PC-9 (cell line): ENCODE measurements at places on chromosomes 2 and 18. TPM values are rescaled to one million over a fixed set of nuclear protein-coding genes. Genes with fewer than 3 reads are reported as not detected.

Gene ACVR1C
- total RNA-seq: 0.04 and 0.30 TPM in 2 replicates

Gene IL1A
- 0.55 TPM in 2 replicates for total RNA-seq

Gene TCF23
- not detected in 2 replicates for total RNA-seq

Gene UGT1A3
- total RNA-seq: 60.3 and 67.1 TPM in 2 replicates

Gene RTP5
- total RNA-seq: not detected in 2 replicates

Gene HDHD2
- 22.8 and 24.4 TPM in 2 replicates for total RNA-seq

Gene ATOH8
- total RNA-seq: 0.25 TPM in 1 of 2 replicates, not detected in the other

Gene PAX3
- not detected in 2 replicates for total RNA-seq

Gene RUFY4
- total RNA-seq: not detected in 2 replicates

Gene CAPN13
- 1.1 and 1.5 TPM in 2 replicates for total RNA-seq

Gene RESP18
- total RNA-seq: not detected in 2 replicates

Gene TANC1
- total RNA-seq: 21.2 and 26.0 TPM in 2 replicates

Gene APOB
- total RNA-seq: not detected in 2 replicates

Gene C2orf78
- total RNA-seq: not detected in 2 replicates

Gene SH2D6
- 2.3 TPM in 2 replicates for total RNA-seq

Gene MC4R
- not detected in 2 replicates for total RNA-seq

Gene ZNF385B
- 2.8 and 4.1 TPM in 2 replicates for total RNA-seq

Gene MEP1B
- total RNA-seq: not detected in 2 replicates

Gene PKDCC
- total RNA-seq: 3.9 and 5.5 TPM in 2 replicates

Gene TEX51
- not detected in 2 replicates for total RNA-seq

Gene MRPS9
- 24.5 and 27.0 TPM in 2 replicates for total RNA-seq

Gene SAG
- total RNA-seq: not detected in 2 replicates

Gene ESPNL
- total RNA-seq: 1.1 and 2.2 TPM in 2 replicates

Gene MAP4K3
- 38.4 and 46.7 TPM in 2 replicates for total RNA-seq

Gene TNS1
- 5.5 and 6.0 TPM in 2 replicates for total RNA-seq

Gene CYP27C1
- 0.94 and 1.6 TPM in 2 replicates for total RNA-seq

Gene REEP1
- 0.25 and 0.31 TPM in 2 replicates for total RNA-seq

Gene KCNJ3
- total RNA-seq: not detected in 2 replicates

Gene ADCYAP1
- total RNA-seq: not detected in 2 replicates

Gene PROKR1
- not detected in 2 replicates for total RNA-seq

Gene PPP1CB
- total RNA-seq: 231 and 260 TPM in 2 replicates

Gene COL4A4
- 5.6 and 6.0 TPM in 2 replicates for total RNA-seq

Gene CNNM4
- total RNA-seq: 28.2 and 31.4 TPM in 2 replicates

Gene KCNF1
- total RNA-seq: 1.0 TPM in 2 replicates

Gene ZNF407
- total RNA-seq: 8.7 and 13.4 TPM in 2 replicates

Gene GALNT3
- 31.6 and 33.1 TPM in 2 replicates for total RNA-seq

Gene CCL20
- total RNA-seq: not detected in 2 replicates

Gene WNT10A
- total RNA-seq: 1.2 and 2.3 TPM in 2 replicates

Gene TUBB6
- 42.2 and 47.9 TPM in 2 replicates for total RNA-seq

Gene MYO7B
- not detected in 2 replicates for total RNA-seq

Gene EGR4
- total RNA-seq: not detected in 2 replicates

Gene SLC66A2
- 24.3 and 28.0 TPM in 2 replicates for total RNA-seq

Gene AGXT
- total RNA-seq: not detected in 2 replicates

Gene LAMA3
- 44.4 and 54.7 TPM in 2 replicates for total RNA-seq

Gene NTSR2
- total RNA-seq: not detected in 2 replicates

Gene FOSL2
- total RNA-seq: 46.0 and 60.0 TPM in 2 replicates

Gene HOXD10
- total RNA-seq: not detected in 2 replicates

Gene SPR
- total RNA-seq: 33.6 and 53.1 TPM in 2 replicates

Gene TACR1
- not detected in 2 replicates for total RNA-seq

Gene ALPP
- 47.5 and 57.8 TPM in 2 replicates for total RNA-seq

Gene CNGA3
- not detected in 2 replicates for total RNA-seq

Gene AOX1
- total RNA-seq: 4.1 and 5.1 TPM in 2 replicates

Gene IL36G
- total RNA-seq: not detected in 2 replicates

Gene DTNB
- total RNA-seq: 51.9 TPM in 2 replicates

Gene CD8B2
- total RNA-seq: not detected in 2 replicates

Gene ARHGAP25
- total RNA-seq: not detected in 2 replicates

Gene ANKMY1
- total RNA-seq: 85.7 and 94.8 TPM in 2 replicates

Gene SERPINB11
- total RNA-seq: not detected in 2 replicates
